CD4-positive, alpha-beta T cell treated with Interferon alpha-2 for 1 hour (primary cell): ENCODE measurements at places on chromosomes 11 and 22.

- DNase-seq = no peak
Measured at GRCh38 chr11:2778630-2779498, 79.1 kb upstream of the KCNQ1OT1 start.

DNA sequence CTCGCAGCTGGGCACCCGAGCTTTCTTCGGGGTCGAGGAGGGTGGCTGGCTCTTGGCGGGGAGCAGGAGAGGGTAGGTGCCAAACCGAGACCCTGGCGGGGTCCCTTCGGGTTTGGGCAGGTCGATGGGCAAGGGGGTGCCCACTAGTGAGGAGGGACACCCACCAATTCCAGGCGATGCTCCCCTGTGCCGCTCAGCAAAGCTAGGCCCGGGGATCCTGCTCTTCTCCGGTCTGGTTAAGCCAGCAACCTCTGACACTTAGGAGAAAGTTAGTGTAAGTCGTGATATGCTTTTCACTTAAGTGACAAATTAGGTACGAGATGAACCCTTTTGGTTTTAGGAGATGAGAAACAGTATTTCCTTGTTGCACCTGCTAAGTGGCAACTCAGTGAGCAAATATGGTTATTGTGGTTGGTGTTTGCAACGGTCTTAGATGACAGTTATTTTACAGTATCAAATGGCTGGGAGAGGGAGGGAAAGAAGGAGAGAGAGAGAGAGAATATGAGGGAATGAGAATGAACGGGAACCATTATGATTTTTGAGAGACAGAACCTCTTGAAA lies 565 bp downstream of the NUCB2 start:
- no peak for DNase-seq

- no peak for DNase-seq
Measured at GRCh38 chr22:37894939-37895670, 11.0 kb upstream of the MICALL1 start.

- no peak for DNase-seq
Measured at GRCh38 chr11:83571302-83571701, 285.1 kb upstream of the CCDC90B start.

- no peak for DNase-seq
Measured at GRCh38 chr22:39456522-39457197, at the start of gene MGAT3. Gene MGAT3, plus strand, starts transcription at chr22:39457012. Its CDS starts 30,336 bp downstream, at chr22:39487348.

DNA sequence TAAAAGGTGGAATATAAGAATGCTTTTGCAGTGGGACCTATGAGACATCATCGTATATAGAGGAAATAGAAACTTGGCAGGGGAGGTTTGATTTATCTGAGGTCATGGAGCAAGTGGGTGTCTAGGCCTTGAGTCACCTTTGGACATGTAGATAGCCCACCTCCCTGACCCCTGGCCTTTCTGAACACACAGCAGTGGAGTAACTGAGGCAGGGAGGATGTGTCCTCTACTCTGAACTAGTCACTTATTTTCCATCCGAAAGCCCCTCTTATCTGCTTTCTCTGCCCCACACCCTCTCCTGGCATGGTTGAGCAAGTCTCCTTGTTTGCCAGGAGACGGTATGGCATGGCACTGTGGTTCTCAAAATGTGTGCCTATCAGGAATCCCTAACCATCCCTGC lies 7.9 kb downstream of the CD82 start:
- DNase-seq = no peak

GRCh38 chr11:127074151-127074761 lies 73.7 kb upstream of the KIRREL3 start:
- DNase-seq = no peak

- DNase-seq = no peak
Measured at GRCh38 chr11:86814775-86815174, 14.4 kb downstream of the PRSS23 start.

DNA sequence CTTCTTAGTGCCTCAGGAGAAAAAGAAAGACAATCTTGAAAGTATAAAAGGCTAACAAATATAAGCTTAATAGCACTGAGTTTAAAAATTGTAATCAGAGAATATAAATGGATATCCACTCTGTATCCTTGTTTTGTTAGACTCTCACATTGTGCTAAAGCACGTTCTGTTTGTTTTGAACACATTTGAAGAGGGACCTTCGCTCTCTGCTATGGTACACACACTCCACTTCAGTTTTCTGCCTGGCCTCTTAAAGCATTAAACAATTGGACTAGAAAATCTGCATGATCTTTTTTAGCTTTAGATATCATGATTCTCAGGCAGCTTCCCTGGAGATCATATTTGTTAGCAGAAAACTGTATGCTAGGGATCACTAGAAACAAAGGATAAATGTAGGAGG lies 40.3 kb upstream of the PGR start:
- DNase-seq = no peak

GRCh38 chr11:111066846-111067245 lies 178.7 kb upstream of the POU2AF2 start:
- DNase-seq = no peak

GRCh38 chr22:26656891-26657851 lies at the start of gene MIAT:
Gene MIAT, plus strand, starts transcription at chr22:26657588.
- DNase-seq = peak; percentile 75

DNA sequence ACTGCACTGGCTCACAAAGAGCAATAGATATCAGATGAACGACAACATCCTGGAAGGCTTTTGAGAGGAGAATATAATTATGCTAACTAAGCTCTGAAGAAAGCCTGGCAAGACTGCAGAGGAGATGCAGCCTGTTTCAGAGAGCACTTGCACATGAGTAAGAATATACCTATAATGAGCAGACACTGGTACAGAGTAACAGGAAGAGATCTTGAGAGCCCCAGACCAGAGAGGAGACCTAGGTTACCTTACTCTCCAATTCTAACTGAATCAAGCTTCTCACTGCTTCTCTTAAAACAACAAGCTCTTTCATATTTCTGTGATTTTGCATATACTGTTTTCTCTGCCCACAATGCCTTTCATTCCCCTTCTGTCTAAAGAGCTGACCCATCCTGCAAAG lies 66.5 kb downstream of the FAM168A start:
- DNase-seq = no peak

DNA sequence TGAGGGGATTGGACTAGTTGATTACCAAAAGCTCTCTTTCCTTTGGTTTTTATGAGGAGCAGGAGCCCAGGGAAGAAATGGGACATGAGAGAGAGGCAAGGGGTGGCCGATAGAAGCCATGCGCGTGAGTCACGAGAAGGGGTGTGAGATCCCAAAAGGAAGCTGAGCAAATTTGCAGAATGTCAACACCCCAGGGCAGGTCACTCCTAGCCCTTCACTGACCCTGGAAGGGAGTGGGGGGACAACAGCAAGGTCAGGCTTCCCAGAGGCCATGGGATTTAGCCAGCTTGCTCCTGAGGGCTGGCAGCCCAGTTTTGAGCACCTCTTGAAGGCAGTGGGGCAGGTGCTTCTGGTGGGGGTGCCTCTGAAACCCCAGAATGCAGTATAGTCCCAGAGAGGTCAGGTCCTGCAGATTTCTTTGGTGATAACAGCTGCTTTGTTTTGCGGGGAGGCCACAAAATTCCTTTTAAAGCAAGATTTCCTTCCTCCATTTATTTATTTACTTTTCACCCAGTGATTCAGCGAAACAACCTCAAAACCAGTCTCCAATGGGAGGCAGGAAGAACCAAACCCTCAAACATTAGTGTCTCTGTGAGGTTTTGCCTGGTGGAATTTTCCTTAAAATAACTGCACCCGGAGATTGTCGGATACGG lies 40.1 kb upstream of the TIMP3 start:
- no peak for DNase-seq

- DNase-seq = no peak
Measured at GRCh38 chr11:71951741-71952310, 23.0 kb downstream of the RNF121 start.

DNA sequence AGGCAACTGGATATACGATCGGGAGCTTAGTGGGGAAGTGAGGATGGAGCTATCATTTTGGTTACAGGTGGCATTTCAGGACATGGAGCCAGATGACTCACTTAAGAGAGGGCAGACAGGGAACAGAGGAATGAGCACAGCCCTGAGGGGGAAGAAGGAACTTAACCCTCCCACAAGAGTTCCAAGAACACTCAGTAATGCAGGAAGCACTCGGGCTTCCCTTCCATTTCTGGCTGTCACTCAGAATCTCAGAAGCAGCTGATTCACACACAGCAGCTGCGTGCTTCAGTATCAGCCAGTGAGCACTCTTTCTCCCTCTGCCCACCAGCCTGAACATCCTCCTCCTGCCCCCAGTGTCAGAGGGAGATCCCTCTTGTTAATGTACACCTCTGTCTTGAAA lies 34.8 kb downstream of the EFCAB6 start:
- no peak for DNase-seq

DNA sequence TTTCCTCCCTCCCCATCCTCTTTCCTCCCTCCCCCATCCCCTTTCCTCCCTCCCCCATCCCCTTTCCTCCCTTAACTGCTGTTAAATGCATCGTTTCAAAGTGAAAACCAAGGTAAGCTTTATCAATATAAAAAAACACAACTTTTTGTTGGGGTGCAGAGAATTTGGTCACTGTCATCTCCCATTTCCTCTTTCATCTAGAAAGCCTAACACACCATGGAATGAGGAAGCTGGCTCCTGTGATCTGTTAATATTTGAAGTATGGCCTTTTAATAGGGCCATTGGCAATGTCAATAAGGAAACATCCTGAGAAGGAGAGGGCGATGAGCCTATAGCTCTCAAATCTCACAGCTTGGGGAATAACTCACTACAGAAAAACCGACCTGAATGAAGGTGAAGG lies 7.0 kb downstream of the EXPH5 start:
- DNase-seq = no peak

GRCh38 chr11:116835791-116836631 lies 1.4 kb downstream of the APOA1 start:
- peak; percentile 86 for DNase-seq

GRCh38 chr11:94325681-94326080 lies 21.3 kb downstream of the IZUMO1R start:
- peak; percentile 58 for DNase-seq

GRCh38 chr11:65430406-65431217 lies 8.0 kb downstream of the NEAT1 start:
- no peak for DNase-seq

- DNase-seq = no peak
Measured at GRCh38 chr11:34926831-34927132, 10.4 kb downstream of the PDHX start.
